NCI-H1092 treated with DMSO at 0.1 percent for 48 hours (cell line): ENCODE measurements at places on chromosomes 4 and X.

GRCh38 chrX:1661048-1661921, 46.4 kb downstream of the ASMT start:
- no peak for DNase-seq

GRCh38 chrX:123153846-123154335, 30.2 kb upstream of the GRIA3 start:
- no peak for DNase-seq

- DNase-seq = no peak
These were observed 66.1 kb downstream of the PRSS12 start for GRCh38 chr4:118286685-118287084.

- no peak for DNase-seq
These were observed 29.3 kb downstream of the INTS12 start for GRCh38 chr4:105679186-105679585.

DNA sequence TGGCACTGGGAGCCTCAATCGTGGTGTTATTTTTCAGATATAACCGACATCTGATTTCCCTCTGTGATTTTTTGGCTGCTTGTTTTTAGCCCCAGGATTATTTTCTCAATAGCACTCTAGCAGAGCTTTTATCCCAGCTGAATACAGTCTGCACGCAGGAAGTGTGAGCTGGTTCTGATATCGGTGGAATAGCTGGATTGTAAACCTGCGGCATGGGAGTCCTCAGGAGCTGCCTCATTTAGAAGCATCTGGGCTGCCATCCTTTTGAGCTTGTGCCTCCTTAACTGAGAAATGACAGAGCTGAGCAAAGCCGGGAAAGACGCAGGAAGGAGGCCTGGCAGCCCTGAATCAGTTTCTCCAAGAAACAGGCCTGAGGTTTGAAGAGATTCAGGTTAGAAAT, 28.4 kb upstream of the GRPEL1 start:
- DNase-seq = no peak

- no peak for DNase-seq
These were observed 383 bp upstream of the TBC1D19 start for GRCh38 chr4:26583538-26583864.

GRCh38 chr4:47876310-47876709, 38.1 kb downstream of the NFXL1 start:
- no peak for DNase-seq

GRCh38 chr4:82708982-82709381, 89.6 kb downstream of the SCD5 start:
- no peak for DNase-seq

GRCh38 chr4:145887241-145887991, 51.2 kb downstream of the ZNF827 start:
- DNase-seq = no peak

- no peak for DNase-seq
These were observed 608.0 kb upstream of the FTHL17 start for GRCh38 chrX:31679861-31680260.

DNA sequence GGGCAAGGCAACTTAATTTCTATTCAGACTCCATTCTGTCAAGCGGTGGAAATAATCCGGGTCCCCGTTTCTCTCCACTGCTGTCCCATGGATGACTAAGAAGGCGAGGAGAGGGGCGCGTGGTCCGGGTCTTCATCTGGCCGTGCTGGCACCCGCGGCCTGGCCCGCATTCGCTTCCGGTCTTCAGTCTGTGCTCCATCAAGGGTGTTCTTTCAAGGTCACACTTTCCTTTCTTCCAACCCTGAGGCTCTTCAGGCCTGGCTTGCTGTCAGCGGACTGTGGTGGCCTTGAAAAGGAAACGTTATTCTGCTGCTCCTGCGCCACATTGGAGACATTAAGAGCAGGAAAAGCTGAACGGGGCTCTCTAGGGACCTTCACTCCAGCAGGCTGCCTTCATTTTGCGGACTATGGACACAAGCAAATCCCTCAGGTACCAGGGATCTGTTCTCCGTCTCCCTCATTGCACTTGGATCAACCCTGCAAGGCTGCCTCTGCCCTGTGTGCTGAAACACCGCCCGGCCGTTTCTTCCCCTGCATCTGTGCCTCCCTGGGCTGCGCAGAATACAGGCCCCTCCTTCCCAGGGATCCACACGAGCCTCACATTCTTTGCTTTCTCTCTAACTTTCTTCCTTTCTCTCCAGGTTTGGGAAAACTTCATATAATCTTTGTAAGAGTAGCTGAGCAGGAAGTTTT, 5.7 kb upstream of the SLC25A4 start:
- DNase-seq = no peak

DNA sequence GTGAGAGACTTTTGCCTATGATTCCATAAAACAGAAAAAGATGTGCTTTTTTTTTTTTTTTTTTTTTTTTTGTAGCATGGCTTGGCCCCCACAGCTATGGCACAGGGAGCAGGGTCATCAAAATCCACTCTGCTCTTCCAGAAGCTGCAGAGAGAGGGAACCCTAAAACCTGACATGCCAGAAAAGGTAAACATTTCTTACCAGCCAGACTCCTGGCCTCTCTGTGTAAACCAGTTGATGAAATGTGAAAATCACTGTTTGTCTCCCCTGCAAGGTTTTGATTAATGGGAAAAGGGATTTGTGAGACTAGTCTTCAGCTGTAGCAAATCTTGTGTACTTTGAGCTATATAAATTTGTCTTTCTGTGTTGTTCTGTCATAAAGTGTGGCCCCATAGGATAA, 105.9 kb downstream of the ARSJ start:
- DNase-seq = no peak

- DNase-seq = no peak
These were observed 28.6 kb downstream of the GPC3 start for GRCh38 chrX:133956570-133957340.

- no peak for DNase-seq
These were observed 173.7 kb downstream of the GPAT3 start for GRCh38 chr4:83709627-83710026.

DNA sequence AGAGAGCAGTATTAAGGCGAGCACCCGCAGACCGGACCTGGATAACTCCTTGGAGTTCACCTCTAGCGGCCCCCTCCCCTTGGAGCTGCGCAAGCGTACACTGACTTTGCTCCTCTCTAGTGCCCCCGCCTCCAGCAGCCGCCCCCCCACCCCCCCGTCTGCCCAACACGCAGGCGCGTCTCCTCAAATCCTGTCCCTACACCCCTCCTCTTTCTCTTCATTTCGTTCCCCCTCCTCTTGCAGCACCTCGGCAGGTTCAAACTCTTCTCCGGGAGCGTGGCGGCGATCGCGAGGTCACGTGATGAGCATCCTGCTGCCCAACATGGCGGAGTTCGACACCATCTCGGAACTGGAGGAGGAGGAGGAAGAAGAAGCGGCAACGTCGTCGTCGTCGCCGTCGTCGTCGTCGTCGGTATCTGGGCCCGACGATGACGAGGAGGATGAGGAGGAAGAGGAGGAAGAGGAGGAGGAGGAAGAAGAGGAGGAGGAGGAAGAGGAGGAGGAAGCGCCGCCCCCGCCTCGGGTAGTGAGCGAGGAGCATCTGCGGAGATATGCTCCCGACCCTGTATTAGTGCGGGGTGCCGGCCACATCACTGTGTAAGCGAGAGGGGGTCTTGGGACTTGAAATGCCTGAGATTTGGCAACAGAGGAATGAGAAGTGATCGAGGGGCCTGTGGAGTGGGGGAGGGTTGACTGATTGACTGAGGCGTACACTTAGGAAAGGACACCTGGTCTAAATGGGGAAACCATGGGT, at the start of gene CHIC1:
CHIC1 (plus strand) TSS at position 214 of the 754 bp plus-strand sequence; CDS start at position 302, 88 bp downstream.
- peak; percentile 88 for DNase-seq

DNA sequence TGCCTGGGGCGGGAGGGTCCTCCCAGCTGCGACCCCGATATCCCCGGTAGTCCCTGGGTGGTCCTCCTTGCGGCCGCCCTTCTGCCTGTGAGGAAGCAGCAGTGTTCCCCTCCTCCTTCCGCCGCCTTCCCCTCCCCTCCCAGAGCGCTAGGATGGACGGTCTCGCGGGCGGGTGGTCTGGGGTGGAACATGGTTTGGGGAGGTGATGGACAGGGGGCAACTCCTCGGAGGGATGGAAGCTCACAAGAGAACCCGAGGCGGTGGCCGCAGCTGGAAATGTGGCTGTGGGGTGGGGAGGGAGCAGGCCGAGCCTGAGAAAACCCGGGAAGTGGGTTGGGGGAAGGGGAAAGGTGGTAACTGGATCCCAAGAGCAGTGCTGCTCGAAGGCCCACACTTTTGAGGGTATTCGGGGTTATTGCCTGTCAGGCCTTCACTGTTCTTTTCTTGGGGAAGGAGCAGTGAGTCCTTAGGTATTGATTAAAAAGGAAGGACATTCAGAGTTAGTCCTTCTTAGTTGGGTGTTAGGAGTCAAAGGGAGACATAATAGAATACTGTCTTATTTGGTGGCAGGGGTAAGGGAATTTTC, 581 bp downstream of the UBE2K start:
- DNase-seq = peak; percentile 68

DNA sequence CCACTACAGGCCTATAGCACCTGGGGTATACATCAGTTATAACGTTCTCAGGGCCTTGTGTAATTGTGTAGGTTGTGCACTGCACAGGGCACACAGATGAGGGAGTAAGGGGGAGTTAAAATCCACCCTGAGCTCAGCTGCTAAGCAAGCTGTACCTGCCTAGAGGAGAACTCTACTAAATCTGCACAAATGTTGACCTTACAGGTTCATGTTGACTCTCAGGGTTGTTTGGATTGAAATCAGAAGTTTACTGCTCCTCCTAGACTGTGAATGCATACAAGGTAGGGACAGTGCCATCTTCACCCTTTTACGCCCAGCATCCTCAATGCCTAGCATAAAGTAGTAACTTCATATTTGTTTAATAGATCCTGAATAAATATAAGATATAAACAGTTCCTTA, 89.8 kb downstream of the SMARCA1 start:
- no peak for DNase-seq

- no peak for DNase-seq
These were observed 158.4 kb upstream of the SLC7A11 start for GRCh38 chr4:138400543-138400942.

DNA sequence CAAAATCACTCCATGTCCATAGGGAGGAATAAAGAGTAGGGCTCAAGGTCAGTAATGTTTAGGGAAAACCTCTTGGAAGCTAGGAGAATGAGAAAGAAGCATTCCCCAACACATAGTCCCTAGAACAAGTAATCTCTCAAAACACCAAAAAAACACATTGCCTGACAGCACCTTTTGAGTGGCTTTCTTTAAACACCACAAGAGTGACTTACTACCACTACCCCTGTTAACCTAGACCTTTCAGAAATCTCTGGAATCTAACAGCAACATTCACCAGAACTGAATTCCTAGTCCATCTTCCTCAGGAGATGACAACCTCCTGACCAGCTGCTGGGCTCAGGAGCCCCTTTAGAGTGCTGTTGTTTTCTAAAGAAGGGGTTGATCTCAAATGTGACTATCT, 142.2 kb downstream of the SOWAHB start:
- DNase-seq = no peak

GRCh38 chrX:139203651-139204570, 326.6 kb upstream of the F9 start:
- peak; percentile 40 for DNase-seq

GRCh38 chr4:169071747-169072146, 61.7 kb upstream of the CBR4 start:
- no peak for DNase-seq
